ENCODE measurements at places on chromosomes 5 and 9.

GRCh38 chr5:88979726-88980125 lies 96.7 kb upstream of the MEF2C start:
- DNase-seq = no peak

- peak; percentile 54 for DNase-seq
Observed at GRCh38 chr5:127988146-127988760, 95.3 kb upstream of the SLC12A2 start.

- peak; percentile 6 for DNase-seq
Observed at GRCh38 chr5:79562351-79563246, 48.7 kb upstream of the HOMER1 start.

GRCh38 chr5:172574871-172575223 lies 66.2 kb upstream of the NEURL1B start:
- DNase-seq = no peak

DNA sequence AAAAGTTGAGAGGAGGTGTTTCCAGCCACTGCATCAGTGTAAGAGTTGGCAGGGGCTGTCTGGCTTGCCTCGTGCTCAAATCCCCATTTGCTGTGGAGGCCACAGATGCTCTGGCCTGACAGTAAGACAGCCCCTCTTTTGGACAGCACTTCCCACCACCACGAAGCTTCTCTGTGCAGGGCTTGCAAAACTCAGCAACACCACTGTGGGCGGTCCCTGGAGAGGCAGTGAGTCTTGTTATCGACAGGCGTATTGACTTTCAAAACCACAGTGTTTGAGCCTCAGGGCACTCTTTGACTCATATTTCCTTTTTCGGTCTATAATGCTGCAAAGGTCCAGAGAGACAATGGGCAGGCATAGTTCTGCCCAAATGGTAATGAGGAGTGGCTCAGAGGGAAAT lies 539.5 kb downstream of the EBF1 start:
- DNase-seq = no peak
